ENCODE measurements at places on chromosomes 11 and 22.

- peak; percentile 44 for DNase-seq
Observed at GRCh38 chr22:50473855-50474671, 772 bp downstream of the SBF1 start.

DNA sequence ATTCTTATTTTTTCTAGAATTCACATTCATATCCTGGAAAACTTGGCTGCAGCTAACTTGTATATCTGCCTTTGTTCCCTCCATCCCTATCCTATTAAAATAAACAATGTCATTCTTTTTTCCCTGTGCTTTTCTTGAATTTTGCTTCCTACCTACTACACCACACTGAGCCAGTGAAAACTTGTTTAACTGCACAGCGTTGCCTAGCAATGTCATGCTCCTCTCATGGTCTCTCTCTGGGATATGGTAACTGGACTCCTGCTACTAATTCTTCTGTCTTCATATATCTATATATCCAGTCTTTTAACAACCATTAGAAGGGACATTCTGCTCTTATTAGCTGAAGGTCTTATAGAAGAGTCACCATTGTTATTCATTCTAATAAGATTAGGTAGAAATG lies 434.4 kb downstream of the METTL15 start:
- DNase-seq: no peak

DNA sequence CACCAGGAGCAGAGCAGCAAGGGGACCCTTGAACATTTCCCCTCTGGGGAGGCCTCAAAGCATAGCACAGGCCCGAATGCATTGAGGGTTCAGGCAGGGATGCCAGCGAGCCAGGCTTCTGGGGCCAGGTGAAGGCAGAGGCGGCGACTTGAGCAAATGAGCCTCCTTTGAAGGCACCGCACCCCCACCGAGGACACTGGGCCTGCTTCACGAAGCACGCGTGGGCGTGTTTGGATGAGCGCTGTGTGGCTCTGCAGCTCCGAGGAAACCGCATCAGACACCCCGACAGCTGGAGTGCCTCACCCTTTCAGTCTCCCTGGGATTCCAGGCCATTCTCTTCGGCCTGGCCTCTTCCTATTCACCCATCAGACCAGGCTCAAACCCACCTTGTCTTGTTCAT lies 301.8 kb downstream of the NTM start:
- DNase-seq: no peak

GRCh38 chr22:43300891-43301676 lies 42.1 kb downstream of the SCUBE1 start:
- no peak for DNase-seq

DNA sequence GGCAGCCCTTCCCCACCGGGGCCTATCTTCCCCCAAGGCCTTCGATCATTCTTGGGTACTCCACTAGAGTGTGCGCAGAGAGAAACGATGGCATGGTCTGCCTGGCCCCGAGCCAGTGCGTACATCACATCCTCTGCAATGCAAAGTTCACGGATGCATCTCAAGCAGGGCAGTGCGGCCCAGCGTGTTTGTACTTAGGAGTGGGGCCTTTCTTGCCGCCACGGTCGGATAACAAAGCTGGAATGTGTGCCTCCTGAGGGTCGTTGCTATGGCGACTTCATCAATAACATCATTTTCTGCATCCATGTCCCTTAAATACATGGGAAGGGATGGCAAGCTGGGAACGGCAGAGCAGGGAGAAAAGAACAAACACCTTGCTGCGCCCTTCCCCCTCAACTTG lies 73.9 kb downstream of the SCUBE1 start:
- DNase-seq: no peak

- DNase-seq: no peak
Observed at GRCh38 chr22:26681395-26681821, 24.0 kb downstream of the MIAT start.

DNA sequence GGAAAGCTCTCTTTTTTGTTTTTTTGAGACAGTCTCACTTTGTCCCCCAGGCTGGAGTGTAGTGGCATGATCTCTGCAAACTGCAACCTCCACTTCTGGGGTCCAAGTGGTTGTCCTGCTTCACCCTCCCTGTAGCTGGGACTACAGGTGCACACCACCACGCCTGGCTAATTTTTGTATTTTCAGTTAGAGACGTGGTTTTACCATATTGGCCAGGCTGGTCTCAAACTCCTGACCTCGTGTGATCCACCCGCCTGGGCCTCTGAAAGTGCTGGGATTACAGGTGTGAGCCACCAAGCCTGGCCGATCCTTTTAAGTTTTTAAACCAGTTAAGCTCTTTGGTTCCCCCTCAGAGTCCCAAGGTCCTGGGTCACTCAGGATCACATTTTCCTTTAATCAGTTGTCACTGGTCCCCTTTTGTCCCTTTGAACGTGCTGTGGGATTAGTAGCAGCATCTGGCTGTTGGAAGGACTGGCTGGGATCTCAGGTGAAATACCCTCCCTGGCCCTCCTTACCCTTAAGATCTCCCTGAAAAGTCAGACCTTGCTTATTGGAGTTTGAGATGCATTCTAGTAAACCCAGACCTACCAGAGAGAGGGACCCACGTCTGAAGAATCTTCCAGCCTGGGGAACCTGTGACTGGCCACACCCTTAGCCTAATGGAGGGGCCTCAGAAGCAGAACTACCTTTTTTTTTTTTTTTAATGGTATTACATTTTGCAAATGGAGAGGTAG lies 8.1 kb downstream of the MALAT1 start:
- peak; percentile 61 for DNase-seq

DNA sequence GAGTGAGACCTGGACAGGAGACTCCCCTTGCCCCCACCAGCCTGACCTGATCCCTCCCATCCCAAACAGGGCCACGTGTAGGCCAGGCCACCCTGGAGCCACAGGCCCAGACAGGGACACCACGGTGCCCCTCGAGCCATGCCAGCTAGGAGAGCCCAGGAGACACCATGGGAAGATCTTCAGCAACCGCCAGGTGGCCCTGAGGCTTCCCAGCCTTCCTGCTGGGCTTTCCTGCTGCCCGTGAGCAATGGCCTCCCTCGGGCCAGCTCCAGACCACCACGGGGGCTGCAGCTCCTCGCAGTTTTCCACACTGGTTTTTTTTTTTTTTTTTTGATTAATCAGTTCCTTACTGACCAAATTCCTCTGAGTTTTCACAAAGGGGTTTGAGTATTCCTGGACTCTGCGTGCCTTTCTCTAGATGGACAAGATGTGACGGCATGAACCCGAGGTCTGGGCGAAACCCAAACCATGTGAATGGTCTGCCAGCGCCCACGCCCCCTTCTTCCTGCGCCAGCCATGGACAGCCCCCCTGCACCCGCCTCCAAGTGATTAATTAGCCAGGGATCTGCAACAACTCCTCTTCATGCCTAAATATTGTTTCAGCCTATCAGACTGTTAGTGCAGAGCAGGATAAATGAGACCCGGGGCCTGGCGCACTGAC lies 40.9 kb downstream of the TBX1 start:
- no peak for DNase-seq

- DNase-seq: no peak
Observed at GRCh38 chr11:96132437-96132836, 208.5 kb upstream of the MTMR2 start.

- peak; percentile 18 for DNase-seq
Observed at GRCh38 chr11:1099519-1100355, 25.1 kb downstream of the MUC2 start.

DNA sequence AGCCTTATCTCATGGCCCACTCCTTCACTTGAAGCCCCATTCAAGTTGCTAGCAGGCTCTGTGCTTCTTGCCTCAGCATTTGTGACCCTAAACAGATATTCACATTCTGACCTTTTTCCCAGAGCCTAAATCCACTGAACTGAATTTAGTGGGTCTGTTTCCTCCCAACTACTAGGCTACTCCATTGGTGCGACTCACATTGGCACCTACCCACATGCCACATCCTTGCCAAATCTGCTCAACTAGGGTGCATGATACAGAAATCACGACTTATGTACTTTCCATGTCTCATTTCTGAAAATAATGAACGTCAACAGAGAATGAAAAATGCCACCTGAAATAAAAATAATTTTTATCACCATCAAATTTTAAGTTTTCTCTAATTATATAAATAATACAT lies 8.4 kb upstream of the MMP12 start:
- no peak for DNase-seq

DNA sequence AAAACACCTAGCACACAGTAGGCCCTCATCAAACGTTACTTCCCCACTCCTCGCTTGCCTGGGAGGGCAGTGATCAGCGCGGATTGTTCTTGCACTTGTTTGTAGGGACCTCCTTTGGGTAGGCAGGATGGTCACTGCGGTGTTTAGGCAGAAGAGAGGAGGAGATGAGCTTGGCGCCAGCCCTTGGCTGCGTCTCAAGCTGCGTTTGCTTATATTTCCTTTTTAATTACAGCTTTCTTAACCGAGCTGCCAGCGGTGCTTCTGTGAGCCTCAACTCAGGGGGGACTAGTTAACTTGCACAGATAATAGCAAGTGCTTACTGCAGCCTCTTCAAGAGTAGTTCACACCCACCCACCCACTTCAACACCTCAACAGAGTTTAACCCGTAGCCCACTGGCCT lies 15.1 kb downstream of the IFT27 start:
- no peak for DNase-seq

Measured in mucosa of descending colon (tissue), 3 donors.